ENCODE measurements at places on chromosomes 7 and 10.

GRCh38 chr10:46025406-46025805, 5.0 kb downstream of the NCOA4 start:
- DNase-seq, result no peak

DNA sequence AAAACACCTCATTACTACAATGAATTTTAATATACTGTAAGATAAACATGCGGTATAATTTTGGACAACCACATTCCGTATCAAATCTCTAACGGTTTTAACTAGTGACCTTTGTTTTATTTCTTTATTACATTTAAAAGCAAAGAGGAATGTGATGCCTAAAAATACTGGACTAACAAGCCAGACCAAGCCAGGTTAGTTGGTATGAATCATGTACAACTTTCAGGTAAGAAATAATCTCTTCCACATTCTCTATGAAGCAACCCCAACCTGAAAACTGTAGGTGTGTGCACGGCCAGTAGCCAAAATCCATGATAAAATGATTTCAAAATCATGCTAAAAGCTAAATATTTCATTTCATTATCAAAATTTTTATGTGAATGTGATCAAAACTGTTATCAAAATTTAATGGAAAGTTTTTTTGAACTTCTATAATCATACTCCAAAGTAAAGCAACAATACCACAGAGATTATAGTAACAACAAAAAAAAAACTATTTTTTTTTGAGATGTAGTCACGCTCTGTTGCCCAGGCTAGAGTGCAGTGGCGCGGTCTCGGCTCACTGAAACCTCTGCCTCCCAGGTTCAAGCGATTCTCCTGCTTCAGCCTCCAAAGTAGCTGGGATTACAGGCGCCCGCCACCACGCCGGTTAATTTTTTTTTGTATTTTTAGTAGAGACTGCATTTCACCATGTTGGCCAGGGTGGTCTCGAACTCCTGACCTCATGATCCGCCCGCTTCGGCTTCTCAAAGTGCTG, 127.2 kb downstream of the NRBF2 start:
- no peak for DNase-seq

- DNase-seq, result no peak
Measured at GRCh38 chr7:131112431-131112830, 215.2 kb upstream of the MKLN1 start.

- DNase-seq, result no peak
Measured at GRCh38 chr7:8761731-8762130, 328.3 kb downstream of the NXPH1 start.

GRCh38 chr10:103713676-103714075, 141.7 kb downstream of the SH3PXD2A start:
- DNase-seq, result no peak

DNA sequence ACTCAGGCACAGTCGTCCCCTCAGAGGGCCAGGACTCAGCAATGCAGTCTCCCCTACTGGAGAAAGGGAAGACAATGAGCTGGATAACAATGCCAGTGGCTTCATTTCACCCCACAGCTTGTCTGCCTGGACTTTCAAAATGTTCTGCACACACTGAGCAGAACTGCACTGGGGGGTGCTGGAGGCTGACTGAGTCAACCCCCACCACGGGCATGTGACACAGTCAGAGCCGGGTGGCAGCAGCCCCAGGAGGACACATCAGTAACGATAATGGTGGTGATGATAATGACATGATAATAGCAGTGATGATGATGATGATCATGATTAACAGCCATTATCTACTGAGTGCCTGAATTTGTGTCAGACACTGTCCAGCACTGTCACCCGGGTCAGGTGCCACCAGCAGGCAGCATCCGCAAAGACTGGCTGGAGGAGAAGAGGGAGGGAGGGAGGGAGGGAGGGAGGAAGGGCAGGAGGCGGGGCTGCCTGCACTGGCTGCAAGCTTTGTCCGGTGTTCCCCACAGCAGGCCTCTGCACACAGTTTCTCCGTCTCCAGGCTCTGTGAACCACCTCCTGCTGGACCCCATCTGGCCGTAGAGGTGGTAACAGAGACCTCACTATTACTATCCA, 67.4 kb downstream of the PLXNA4 start:
- no peak for DNase-seq

GRCh38 chr7:91683823-91684222, 196.7 kb downstream of the MTERF1 start:
- DNase-seq, result peak; percentile 29

DNA sequence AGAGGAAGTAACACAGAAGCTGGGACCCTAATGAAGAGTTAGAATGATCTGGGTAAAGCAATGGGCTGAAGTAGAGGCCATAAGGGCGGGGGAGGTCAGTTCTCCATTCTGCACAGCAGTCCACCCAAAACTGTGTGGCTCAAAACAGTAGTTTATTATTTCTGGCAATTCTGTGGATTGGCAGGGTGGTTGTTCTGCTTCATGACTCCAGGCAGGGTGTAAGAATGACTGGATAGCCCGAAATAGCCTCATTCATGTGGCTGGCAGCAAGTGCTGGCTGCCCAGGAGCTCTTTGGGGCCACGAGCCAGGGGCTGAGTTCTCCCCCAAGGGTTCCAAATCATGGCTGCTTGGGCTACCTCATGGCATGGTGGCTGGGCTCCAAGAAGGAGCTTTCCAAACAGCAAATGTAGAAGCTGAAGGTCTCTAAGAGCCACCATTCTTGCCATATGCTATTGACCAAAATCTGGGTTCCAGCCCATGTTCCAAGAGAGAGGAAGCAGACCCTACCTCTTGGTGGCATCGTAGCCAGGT, 315.1 kb upstream of the C7orf33 start:
- DNase-seq, result no peak

DNA sequence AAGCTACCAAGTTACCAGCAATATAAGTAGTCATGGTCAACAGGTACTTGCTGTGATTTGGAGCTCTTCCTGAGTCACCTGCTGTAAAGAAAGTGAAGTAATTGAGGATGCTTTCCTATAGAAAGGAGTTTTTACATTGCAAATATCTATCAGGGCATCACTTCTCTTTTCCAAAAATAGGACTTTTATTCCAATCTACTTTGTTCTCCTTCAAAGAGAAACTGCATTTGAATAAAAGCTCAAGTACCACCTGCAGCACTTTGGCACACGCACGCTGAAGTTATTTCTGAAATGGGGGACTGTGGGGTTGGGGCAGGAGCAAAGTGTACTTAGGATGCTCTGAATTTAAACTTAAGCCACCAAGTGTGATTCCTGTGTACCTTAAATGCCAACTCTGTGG, 81.8 kb upstream of the PRKAR2B start:
- DNase-seq, result no peak

DNA sequence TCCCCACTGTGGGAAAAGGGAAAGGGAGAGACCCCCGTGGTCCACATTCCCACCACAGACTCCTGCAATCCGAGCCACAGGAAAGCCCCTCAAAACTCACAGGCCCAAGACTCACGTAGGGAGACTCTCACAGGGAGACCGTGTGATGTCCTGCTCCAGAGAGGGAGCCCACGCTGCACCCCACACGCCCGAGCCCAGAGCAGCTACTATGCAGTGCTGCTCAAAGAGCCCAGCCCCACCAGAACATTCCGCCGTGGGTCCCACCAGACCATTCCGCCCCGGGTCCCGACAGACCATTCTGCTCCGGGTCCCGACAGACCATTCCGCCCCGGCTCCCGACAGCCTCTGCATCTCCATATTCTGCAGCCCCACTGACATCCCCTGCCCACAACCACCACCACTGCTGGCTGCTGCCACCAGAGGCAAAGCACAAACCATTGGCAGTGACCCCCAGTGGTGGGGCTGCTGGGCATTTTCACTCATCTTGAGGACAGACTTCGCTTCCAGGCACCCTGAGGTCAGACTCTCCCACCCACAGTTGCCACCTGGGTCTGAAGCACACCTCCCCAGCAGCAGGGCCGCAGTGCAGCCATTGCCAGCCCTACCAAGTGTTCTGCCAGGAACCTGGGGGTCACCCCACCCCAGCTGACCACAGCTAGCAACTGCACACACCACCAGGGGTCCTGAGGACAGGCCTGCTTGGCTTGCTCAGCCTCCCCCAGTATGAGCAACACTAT, 625.4 kb upstream of the FOXK1 start:
- DNase-seq, result no peak

DNA sequence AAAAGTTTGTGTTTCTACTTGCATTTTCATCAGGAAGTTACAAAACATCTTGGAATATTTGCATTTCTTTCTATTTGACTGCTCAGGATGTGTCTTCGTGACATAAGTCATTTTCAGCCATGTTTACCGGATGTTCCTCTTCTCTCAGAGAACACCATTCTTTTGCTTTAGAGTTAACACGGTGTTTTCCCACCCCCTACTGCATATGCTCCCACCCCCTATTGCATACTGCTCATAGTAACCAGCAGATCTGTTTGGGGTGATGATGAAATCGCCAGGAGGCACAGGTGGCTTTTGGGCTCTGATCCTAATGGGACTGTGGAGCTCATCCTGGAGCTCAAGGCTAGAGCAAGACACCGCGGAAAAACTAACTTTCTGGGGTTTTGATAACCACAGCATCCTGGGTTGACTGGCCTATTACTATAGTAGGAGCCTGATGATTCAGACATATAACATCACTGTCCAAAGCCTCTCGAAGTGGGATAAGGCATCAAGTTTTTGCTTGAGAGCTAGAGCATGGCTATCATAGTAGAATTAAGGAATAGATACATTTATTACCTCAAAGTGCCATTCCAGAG, 65.1 kb upstream of the BET1 start:
- no peak for DNase-seq

GRCh38 chr7:73885975-73886798, 25.2 kb downstream of the TMEM270 start:
- no peak for DNase-seq

GRCh38 chr7:72754312-72754711, 73.7 kb downstream of the TYW1B start:
- no peak for DNase-seq

DNA sequence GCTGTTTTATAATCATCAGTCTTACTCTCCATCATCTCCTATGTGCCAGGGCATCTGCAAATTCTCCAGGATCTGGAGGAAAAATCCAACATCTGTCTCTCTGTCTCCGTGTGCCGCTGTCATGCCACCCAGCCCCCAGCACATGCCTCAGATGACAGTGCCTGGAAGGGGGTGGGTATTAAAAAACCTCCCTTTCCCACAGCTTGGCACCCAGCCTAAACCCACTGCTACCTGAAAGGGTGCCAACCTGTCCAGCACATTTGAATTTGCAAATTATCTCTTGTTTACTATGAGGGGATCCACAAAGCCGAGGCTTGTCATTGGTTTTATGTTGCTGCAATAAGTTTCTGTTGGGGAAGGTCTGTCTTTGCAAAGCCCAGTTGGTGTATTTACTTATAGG, 73.1 kb downstream of the EMX2 start:
- DNase-seq, result no peak

- peak; percentile 92 for DNase-seq
Measured at GRCh38 chr10:102802920-102803534, 34.2 kb downstream of the CYP17A1 start.

Measured in foreskin fibroblast (primary cell).